Endothelial cell of umbilical vein (primary cell): ENCODE measurements at places on chromosomes 11 and 22. TPM values are rescaled to one million over a fixed set of nuclear protein-coding genes. Genes with fewer than 3 reads are reported as not detected.

The ART5 gene
- total RNA-seq = not detected in 2 replicates

The ANKK1 gene
- total RNA-seq = not detected in 2 replicates

The MRGPRE gene
- total RNA-seq = not detected in 2 replicates

GRCh38 chr11:66366844-66367477 is 4.6 kb downstream of the SLC29A2 start:
- no peaks in the 10 kb centered on the region for H3K27me3 ChIP-seq
- DNase-seq = no peak
- no peak overlapping the region for H3K27ac ChIP-seq
- H3K36me3 ChIP-seq = no peaks in the 10 kb centered on the region

GRCh38 chr11:32830413-32830738 is 649 bp downstream of the PRRG4 start:
- peak overlapping the region; percentile 25 for H3K4me3 ChIP-seq
- no peaks in the 10 kb centered on the region for H3K36me3 ChIP-seq
- H3K27me3 ChIP-seq = peaks cover 24% of the 10 kb centered on the region
- H3K4me1 ChIP-seq = peaks cover 8% of the 10 kb centered on the region

DNA sequence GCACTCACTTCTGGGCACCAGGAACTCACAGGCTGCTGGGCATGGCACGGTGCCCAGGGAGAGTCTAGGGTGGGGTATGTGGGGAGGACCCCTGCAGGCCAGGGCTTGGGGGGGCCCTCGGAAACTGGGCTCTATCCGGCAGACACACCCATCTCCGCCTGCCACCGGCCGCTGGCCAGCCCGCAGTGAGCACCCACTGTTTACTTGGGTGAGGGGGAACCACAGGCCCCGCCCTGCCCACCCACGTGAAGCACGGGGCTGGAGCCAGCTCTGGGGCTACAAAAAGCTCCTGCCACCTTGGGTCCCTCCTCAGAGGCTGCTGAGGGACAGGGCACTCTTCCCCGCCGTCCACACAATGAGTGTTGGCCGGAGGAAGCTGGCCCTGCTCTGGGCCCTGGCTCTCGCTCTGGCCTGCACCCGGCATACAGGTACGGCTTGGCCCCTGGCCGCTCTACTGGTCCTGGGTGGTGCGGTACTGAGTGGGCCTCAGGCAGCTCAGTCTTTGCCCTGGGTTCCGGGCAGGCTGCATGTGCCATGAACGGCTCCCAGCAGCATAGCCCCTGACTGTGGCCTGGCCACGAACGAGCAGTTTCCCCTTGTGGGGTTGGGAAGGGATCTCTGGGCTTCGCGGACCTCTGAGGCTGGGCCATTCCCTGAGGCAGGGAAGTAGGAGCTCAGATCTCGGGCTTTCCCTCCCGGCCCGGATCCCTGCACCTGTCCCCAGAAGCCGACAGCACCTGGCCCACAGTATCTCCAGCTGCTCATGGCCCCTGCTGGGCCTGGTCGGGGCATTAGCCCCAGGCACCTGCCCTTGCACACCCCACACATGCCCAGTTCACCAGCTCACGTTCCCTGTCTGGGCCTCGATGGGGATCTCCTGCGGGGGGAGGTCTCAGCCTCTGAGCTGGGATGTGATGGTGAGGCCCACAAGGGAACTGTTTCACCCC is at the start of gene MUC5AC:
TSS of gene MUC5AC (plus strand) at position 309 of the 947 bp plus-strand sequence. CDS start at position 356, 47 bp downstream.
- peaks cover 4% of the 10 kb centered on the region for H3K4me1 ChIP-seq
- no peak for DNase-seq
- no peak within 1 kb of the TSS for H3K27ac ChIP-seq
- no peak within 1 kb of the TSS for H3K4me3 ChIP-seq
